ENCODE measurements at places on chromosomes 1 and 21.
A peak's percentile ranks its signal among the peaks of the same experiment; 100 is the strongest.

GRCh38 chr1:16398371-16398953, 31.4 kb downstream of the SZRD1 start:
- no peak for DNase-seq

DNA sequence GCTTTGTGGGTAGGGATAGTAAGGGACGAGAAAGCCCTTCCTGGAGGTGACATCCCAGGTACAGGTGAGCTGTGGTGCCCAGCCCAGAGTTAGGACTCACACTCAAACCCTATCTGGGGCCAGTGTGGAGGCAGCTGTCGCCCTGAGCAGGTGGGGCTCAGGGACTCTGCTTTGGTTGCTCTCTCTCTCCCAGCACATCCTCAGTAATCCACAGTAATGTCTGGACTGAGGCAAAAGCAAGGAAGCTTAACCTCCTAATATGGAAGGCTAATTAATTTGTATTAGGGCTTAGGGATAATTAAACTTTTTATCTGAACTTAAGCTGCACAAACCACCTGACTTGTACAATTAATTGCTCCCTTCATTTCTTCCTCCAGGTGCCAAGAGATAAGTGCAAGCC, 38.2 kb downstream of the DDX20 start:
- DNase-seq, result no peak

DNA sequence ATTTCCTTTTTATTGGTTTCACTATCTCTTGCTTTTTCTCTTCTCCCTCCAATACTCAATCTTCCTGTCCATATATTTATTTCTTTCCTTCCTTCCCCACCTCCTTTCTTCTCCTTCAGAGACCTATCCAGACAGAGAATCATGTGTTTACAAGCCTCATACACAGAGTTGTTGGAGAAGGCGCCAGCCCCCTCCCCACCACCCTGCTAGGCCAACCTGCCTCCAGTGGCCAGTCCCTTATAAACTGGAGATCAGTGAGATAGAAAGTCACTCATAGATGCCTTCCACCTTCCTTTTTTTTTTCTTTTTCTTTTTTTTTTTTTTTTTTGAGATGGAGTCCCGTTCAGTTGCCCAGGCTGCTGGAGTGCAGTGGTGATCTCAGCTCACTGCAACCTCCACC, 53.3 kb downstream of the CD247 start:
- no peak for DNase-seq

DNA sequence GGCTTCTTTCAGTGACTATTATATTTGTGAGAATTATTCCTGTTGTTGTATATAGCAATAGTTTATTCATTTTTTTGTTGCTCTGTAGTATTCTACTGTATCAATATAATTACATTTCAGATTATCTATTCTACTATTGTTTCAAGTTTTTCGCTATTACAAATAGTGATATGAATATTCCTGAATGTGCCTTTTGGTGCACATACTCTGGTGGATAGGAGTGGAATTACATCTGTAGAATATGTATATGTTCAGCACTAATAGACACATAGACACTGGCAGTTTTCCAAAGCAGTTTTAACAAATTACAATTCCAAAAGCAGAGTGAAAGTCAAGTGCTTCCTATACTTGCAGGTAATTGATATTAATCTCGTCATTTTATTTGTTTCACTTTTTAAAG, 696.2 kb upstream of the PRMT6 start:
- DNase-seq, result no peak

DNA sequence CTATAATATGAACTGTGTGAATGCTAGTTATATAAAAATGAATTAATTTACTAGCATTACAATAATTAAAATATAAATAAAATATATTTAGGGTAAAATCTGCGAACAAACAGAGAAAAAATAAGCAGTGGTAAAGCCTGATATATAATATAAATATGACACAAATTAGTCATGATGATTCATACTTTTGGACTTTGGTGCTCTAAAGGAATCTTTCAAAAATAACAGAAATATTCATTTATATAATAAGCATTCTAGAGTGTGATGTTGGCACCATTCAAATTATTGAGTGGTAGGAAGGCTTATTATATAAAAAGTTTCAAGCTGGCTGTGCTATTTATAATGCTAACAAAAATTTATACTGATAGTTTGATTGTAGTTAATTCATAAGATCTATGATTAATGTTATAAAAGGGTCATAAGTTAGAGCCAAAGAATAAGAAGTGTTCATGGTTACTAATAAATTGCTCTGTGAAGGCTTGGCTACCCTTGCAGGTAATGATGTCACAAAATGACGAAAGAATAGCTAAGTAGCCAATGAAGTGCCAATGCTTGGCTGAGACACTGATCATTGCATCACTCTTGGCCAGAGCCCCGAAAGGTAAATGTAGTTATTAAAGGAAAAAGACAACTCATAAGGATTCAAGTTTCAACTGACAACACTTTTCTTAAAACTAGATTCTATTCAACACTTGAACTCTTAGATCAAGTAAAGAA, 108.7 kb downstream of the USH2A start:
- DNase-seq, result no peak

DNA sequence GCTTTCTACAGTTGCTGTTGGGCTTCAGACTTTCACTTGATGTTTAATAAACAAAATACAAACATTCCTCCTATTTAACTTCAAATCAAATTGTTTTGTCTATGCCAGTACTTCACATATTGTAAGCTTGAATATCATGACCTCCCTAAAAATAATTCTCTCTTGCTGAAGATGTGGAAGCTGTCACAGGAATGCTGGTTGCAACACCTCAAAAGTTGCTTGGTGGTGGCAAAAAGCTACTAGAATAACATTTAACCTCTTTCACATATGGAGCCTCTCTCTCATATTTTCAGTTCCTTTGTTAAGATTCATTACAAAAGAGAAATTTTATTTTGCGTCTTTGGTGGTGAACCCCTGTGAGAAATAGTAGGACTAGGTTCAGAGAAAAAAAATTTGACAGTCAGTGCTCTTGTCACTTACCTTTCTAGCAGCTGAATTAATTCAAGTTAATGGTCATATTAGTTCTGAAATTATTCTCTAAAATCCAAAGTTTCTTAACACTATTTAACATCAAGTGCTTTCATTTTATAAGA, 25.5 kb upstream of the F13B start:
- DNase-seq, result no peak

GRCh38 chr21:45152265-45152746, 77.9 kb downstream of the ADARB1 start:
- peak; percentile 16 for DNase-seq

DNA sequence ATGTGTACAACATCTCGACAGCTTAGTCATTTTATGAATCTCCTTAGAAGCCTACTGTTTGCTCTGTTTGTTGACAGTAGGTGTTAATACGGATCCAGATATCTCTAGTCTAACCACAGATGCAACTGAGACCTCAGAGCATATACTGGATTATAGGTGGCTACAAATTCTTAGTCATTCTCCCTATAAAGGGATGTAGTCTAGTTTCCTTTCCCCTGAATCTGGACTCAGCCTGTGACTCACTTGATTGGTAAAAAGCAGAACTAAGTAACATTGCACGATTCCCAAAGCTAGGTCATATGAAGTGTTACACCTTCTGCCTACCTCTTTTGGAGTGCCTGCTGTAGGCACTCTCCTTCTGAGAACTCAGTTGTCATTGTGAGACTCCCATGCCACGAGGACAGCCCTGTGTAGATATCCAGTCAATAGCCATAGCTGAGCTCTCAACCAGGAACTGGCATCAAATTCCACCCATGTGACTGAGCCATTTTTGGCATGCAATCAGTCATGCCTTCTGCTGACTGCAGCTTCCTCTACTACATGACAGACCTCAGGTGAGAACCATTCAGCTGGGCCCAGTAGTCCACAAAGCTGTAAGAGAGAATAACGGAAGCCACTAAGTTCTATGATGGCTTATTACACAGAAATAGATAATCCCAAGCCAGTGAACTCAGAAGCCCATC, 135.9 kb upstream of the CHRM3 start:
- no peak for DNase-seq

GRCh38 chr1:84060781-84061180, 61.8 kb upstream of the TTLL7 start:
- DNase-seq, result no peak

DNA sequence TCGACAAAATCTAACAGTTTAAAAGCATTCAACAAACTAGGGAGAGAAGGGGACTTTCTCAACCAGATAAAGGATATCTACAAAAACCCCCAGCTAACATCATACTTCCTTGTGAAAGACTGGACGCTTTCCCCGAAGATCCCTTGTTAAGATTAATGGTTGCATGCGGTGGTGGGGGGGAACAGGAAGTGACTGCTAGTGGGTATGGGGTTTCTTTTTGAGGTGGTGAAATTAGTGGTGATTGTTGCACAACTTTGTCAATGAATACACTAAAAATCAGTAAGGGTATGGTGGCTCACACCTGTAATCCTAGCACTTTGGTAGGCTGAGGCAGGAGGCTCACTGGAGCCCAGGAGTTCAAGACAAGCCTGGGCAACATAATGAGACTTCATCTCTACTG, 26.9 kb upstream of the EYA3 start:
- no peak for DNase-seq

GRCh38 chr1:180953291-180954004, 40.8 kb downstream of the KIAA1614 start:
- DNase-seq, result no peak

DNA sequence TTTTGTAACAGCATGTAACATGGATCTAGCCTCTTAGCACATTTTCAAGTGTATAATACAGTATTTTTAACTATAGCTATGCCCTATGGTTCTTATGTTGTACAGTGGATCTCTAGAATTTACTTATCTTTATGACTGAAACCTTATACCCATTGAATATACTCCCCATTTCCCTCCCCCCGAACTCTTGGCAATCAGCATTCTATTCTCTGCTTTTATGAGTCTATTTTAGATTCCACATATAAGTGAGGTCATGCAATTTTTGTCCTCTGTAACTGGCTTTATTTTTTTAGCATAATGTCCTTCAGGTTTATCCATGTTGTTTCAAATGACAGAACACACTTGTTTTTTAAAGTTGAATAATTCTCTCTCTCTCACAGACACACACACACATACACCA, 3.1 kb upstream of the GBP6 start:
- no peak for DNase-seq

GRCh38 chr1:37323486-37324377, 150.6 kb upstream of the ZC3H12A start:
- DNase-seq, result no peak

DNA sequence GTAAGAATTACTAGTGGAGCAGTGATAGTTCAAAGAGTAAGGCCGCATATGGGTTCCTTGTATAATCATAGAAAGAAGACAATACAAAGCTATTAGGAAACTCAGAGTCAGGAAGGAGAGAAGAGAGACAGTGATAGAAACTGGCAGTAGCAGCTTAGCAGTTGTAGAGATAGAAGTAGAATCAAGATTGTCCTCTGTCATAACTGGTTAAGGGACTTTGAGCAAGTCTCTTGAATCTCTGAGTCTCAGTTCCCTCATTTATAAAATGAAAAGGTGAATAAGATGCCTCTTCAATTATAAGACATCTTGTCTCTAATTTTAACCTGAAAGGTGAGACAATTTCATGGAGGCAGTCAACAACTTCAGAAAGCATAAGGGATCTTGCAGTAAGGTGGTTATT, 6.5 kb upstream of the RALGPS2 start:
- DNase-seq, result no peak

DNA sequence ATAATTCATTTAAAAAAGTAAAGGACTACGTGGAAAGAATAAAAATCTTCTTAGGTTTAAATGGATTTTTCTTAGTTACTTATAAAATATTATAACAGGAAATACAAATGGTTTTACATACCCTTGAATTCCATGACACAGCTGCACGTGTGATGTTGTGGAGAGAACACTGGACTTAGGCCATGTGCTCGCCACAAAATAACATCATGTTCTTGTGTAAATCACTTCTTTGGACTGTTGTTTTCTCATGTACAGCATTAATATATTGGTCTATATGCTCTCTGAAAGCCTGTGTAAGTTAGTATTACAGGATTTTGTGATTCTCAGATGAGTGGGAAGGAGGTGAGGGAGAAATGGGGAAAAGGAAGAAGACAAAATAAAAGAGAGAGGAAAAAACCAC, 228.2 kb downstream of the DNM3 start:
- DNase-seq, result no peak

GRCh38 chr1:171858696-171859095, 17.4 kb downstream of the DNM3 start:
- no peak for DNase-seq

DNA sequence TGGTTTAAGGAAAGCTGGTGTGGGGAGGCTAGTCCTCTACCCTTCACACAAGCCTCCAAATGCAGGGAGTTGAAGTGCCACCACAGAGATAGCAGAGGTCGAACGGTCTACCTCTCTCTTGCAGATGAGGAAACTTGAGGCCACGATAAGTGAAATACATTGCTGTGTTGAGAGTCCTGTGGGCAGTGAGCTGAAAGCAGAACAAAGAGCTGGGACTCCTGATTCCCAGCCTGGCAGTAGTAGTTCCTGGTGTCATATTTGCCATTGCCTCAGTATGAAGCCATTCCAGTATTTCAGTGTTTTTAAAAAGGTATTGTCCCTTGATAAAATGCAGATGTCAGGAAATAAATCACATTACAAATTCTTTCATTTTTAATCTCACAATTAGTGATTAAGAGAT, 28.6 kb downstream of the AK4 start:
- DNase-seq, result no peak

Measured in T-helper 2 cell (primary cell).